ENCODE measurements at places on chromosomes 11 and 22. TPM values are rescaled to one million over a fixed set of nuclear protein-coding genes. Genes with fewer than 3 reads are reported as not detected.

DNA sequence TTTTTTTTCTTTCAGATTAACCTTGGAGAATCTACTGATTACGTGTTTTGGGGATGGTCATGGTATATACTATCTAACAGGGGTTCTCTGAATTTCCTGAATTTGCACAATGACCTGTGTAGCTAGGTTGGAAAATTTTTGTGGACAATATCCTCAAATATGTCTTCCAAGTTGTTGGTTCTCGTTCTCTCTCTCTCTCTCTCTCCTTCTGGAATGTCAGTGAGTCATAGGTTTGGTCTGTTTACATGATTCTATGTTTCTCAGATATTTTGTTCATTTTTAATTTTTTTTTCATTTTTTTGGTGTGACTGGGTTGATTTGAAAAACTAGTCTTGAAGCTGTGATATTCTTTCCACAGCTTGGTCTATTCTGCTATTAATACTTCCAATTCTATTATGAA lies 604.0 kb upstream of the ANO3 start:
- H3K27ac ChIP-seq, result no peak overlapping the region
- no peaks in the 10 kb centered on the region for H3K36me3 ChIP-seq
- H3K4me3 ChIP-seq, result no peak overlapping the region
- no peaks in the 10 kb centered on the region for H3K4me1 ChIP-seq

DNA sequence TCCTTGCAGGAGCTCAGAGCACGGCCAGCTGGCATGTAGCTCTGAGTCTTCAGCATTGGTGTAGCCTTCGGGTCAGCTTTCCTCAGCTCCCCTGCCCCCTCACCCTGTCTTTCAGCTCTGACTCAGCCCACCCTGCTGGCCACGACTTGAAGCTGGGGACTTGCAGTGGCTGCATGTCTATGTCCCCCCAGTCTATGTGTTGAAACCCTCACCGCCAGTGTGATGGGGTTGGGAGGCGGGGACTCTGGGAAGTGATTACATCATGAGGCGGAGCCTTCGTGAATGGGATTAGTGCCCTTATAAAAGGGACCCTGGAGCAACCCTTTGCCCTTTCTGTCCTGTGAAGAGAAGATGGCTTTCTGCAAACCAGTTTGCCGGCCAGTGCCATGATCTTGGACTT lies 111.1 kb downstream of the CTTN start:
- no peak for DNase-seq
- H3K27ac ChIP-seq, result no peak overlapping the region
- no peak overlapping the region for H3K4me3 ChIP-seq
- H3K27me3 ChIP-seq, result no peaks in the 10 kb centered on the region

DNA sequence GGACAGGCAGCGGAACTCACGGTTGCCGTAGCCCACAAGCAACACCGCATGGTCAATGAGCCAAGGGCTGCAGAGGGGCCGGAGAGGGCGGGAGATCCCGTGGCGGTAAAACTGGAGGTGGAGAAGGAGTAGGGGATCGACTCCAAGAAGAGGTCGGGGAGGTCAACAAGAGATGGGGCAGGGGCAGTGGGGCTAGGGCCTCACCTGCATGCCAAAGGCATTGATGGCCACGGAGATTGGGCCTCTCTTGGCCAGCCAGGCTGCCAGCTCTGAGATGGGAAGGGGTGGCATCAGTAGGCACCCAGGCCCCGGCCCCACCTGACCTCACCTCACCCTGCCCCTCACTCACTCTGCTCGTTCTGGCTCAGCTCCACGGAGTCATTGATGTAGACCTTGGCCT lies 3.9 kb downstream of the CTSF start:
- no peak overlapping the region for H3K4me3 ChIP-seq
- H3K27ac ChIP-seq, result no peak overlapping the region

- no peak overlapping the region for H3K4me3 ChIP-seq
- no peaks in the 10 kb centered on the region for H3K36me3 ChIP-seq
- no peaks in the 10 kb centered on the region for H3K4me1 ChIP-seq
- no peak overlapping the region for H3K27ac ChIP-seq
Measured at GRCh38 chr11:103806130-103806895, 230.1 kb upstream of the DDI1 start.

GRCh38 chr11:133172349-133172748 lies 360.0 kb downstream of the OPCML start:
- H3K27me3 ChIP-seq, result no peaks in the 10 kb centered on the region
- H3K27ac ChIP-seq, result no peak overlapping the region
- no peak overlapping the region for H3K4me3 ChIP-seq
- H3K4me1 ChIP-seq, result no peaks in the 10 kb centered on the region

The SLC7A4 gene
- total RNA-seq, result not detected
